Subcutaneous adipose tissue (tissue), 4 donors: ENCODE measurements at places on chromosomes 4 and X. TPM values are rescaled to one million over a fixed set of nuclear protein-coding genes. Genes with fewer than 3 reads are reported as not detected.

GYG2 gene
- 289 TPM for total RNA-seq

DAPP1 gene
- total RNA-seq, result 2.4 TPM

CWH43 gene
- total RNA-seq, result not detected

CASK gene
- total RNA-seq, result 32.4 TPM

PPP3CA gene
- 69.5 TPM for total RNA-seq
